Stimulated activated CD4-positive, alpha-beta T cell treated with anti-CD3 and anti-CD28 coated beads, Interleukin-1b, Interleukin-23, amount 100 ng/mL, for 4 hours (primary cell): ENCODE measurements at places on chromosomes 2 and 18.

GRCh38 chr2:121086450-121086849 is 198.6 kb downstream of the TFCP2L1 start:
- no peak for DNase-seq

- DNase-seq, result no peak
Measured at GRCh38 chr18:75003764-75004690, 204.9 kb downstream of the PTGR3 start.

DNA sequence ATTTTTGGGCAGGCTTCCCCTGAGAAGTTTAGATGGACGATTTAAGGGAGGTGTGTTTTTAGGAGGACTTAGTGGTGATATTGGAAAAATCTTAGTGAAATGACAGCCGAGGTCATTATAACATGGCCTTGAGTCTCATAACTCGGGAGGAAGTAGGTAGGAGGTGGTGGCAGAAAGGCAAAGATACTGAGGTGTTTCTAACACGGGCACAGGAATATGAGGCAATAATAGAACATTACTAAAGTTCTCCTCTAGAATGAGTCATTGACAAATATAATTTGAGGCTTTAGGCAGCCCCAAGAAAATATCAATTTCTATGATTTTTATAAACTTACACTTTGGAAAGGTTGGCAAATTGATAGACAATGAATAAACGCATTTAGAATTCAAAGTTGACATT is 146.1 kb upstream of the ZEB2 start:
- DNase-seq, result no peak

GRCh38 chr2:25275575-25275965 is 66.2 kb downstream of the DNMT3A start:
- no peak for DNase-seq

DNA sequence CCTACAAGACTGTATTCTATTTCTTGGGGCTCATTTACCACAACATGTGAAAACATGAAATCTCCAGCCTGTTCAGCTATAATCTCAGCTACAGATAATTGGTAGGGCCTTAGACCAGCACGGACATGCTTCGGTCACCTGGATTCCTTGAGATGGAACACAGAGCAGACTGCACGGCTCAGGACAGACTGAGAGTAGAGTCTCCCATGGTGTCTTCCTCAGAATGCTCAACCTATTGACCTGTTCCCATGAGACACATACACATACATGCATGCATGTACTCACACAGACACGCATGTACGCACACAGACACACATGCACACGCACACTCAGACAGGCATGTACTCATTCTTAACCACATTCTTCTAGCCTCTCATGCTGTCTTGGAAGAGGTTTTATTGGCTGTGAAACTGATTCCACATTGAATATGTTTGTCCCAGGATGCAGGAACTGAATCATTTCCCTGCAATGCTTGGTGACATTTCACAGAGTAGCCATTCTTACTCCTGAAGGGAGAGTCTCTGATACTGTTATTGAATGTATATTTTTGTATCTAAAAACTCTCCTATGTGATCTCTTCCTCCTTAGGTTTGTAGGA is 23.5 kb upstream of the BZW1 start:
- DNase-seq, result no peak

GRCh38 chr2:60447943-60448342 is 105.5 kb downstream of the BCL11A start:
- no peak for DNase-seq

- DNase-seq, result no peak
Measured at GRCh38 chr2:11250400-11251196, 93.8 kb downstream of the ROCK2 start.

DNA sequence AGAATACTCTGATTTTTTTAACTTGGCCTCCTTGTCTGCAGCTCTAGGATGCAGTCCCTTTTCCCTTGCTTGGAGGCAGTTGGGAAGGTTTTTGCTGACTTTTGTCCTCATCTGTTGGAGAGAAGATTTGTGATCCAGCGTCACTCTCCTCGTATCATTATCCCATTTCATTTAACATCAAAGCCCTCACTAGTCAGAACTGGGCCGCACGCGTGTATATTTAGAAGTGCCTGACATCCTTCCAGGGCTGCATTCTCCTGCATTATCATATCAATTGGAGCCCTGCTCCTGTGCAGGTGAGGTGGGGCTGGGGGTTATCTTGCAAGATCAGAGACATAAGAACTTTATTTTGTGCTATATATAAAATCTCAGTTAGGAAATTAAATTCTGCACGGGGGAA is 435.1 kb upstream of the HS6ST1 start:
- no peak for DNase-seq

DNA sequence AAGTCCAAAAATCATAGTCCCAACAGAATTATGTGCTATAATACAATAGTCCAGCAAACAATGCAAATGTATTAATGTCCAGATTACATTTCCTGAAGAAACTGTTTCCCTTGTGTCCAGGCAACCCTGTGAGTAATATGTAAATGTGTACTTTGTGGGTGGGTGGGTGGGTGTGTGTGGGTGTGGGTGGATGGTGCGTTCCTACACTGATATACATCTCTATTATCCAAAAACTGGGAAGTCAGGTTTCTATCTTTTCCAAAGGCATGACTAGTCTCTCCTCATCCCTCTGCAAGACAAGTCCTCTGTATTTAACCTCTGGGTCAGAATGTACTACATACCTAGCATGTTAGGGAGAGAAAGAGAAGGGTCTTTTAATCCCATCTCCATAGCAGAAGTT is 71.6 kb downstream of the LNPK start:
- DNase-seq, result no peak

GRCh38 chr2:3482363-3482821 is 36.9 kb downstream of the ADI1 start:
- DNase-seq, result no peak

GRCh38 chr2:163157411-163157810 is 318.8 kb upstream of the KCNH7 start:
- DNase-seq, result no peak

DNA sequence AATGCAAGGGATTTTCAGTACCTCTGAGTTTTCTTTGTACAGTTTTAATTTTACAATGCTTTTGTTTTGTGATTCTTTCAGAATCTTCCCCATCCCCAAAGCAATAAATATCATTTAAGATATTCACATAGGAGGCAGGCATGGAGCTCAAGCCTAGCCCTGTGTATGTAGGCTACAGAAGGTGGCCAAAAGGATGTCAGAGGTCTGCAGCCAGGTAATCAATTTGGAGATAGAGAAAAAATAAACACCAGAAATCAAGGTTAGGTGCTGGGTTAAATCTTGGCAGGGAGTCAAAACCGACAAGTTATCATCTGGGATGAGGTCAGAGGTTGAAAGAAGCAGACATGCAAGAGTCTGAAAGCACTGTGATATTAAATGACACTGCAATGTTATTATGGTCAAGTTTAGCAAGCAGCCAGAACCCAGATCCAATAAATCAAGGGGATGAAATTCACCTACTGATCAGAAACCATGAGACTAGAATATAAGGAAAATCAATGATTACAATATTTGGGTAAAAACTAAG is 45.1 kb upstream of the LRP1B start:
- DNase-seq, result no peak

DNA sequence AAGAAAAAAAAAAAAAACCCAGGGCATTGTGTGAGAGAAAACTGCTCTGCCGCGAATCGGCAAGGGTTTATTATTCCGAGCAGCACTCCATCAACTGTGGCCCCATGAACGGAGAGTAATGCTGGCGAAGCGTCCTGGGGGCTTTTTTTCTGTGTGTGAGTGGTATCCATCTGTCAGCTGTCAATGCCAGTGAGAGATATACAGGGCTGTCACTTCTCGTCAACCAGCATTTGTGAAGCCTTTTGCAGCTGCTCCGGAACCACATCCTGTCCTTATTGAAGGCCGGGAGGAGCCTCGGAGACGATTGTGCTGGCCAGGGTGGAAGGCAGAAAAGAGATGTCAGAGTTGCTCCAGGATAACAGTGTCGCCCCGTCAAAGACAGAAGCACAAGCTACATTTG is 356.9 kb upstream of the SMIM21 start:
- no peak for DNase-seq

DNA sequence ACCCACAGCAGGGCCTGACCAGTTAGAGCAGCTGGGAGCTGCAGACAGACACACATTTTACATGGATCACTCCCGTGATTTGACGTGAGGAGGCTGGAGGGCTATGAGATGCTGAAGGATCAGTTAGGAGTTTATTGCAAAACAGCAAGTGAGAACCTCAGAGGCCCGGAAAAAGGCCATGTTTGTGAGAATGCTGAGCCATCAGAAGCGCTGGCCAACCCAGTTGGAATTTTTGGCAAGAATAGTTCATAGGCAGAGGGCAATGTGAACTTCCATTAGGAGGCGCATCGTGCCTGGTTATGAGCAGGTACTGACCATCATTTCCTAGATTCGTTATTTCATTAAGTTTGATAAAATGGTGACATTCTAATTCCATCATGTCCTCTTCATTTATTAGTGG is 23.3 kb upstream of the LMAN1 start:
- DNase-seq, result no peak

DNA sequence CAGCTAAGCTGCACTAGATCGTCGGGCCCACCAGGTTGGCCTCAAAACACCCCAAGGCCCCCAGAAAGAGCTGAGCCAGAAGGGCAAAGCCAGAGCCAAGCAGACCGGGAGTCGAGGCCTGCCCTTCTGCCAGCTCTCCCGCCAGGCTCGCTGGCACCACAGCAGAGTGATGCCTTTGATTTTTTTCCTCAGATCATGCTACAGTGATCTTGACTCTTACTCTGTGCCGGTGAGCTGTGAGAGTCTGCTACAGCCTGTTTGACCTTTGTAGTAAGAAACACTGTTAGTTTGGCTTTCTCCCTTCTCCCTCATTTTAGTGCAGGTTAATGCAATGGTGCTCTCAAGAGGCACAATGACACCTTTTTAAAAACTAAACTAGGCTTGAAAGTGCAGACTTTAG is 97.8 kb downstream of the ESCO1 start:
- DNase-seq, result no peak

DNA sequence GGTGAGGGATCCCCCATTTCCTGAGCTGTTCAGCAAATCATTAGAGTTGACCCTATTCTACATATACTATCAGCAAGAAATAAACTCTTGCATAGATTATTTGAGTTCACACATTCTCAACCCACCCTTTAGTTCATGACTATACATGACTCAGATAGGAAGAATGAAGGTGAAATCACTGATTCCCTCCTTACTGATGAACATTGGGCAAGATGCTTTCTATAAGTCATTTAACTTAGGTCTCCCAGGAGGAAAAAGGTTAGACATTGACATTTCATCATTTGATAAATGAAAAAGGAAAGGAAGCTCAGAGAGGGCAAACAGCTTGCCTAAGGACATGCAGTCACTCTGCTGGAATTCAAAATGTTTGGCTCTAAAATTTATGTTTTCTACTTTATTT is 408.0 kb downstream of the TMEM182 start:
- no peak for DNase-seq

- no peak for DNase-seq
Measured at GRCh38 chr2:185127412-185127811, 529.1 kb downstream of the ZNF804A start.

DNA sequence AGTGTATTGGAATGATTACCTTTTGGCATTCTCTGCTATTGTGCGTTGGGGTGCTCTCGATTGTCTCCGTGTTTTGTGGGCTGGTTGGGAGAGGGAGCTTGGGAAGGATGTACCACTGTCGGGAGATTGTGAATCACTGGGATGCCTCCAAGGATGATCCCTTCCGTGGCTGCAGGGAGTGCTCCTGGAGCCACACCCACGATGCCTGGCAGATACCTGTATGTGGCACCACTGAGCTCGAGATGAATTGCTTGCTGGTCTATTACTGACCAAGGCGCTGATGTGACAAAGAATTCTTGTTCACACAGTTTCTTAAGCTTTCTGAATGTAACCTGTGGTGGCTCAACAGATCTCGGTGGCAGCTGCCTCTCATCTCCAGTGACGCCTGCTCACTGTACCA is 159.7 kb upstream of the LHCGR start:
- no peak for DNase-seq

- no peak for DNase-seq
Measured at GRCh38 chr2:119794237-119794636, 34.5 kb downstream of the PTPN4 start.

DNA sequence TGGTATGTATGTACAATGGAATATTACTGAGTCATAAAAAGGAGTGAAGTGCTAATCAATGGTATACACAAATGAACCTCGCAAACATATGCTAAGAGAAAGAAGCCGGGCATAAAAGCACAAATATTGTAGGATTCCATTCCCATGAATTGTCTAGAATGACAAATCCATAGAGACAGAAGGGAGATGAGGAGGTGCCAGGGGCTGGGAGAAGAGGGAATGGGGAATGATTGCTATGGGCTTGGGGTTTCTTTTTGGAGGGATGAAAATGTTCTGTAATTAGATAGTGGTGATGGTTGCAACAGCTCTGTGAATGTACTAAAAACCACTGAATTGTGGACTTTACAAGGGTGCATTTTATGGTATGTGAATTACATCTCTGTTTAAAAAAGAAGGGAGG is 73.5 kb downstream of the GLI2 start:
- DNase-seq, result no peak

DNA sequence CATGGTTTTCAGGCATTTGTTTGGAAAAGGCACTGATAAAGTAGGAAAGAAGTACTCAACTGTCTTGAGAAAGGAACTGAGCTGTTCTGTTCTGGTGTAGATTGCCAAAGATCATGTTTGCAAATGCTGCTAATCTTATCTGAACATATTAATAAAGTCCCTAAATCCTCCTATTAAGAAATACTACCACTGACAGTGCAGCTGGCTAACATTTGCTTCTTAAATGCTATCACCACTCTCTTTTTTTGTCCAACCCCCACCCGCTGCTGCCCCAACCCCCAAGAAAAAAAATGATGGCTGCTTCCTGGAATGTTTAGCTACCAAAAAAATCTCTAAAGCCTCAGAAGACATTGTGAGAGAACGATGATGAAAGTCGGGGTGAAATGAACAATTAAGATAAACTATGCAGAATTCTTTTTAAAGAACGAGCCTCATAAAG is 130.7 kb downstream of the CCBE1 start:
- DNase-seq, result no peak

GRCh38 chr2:109538546-109538945 is 75.2 kb downstream of the SEPTIN10 start:
- no peak for DNase-seq

DNA sequence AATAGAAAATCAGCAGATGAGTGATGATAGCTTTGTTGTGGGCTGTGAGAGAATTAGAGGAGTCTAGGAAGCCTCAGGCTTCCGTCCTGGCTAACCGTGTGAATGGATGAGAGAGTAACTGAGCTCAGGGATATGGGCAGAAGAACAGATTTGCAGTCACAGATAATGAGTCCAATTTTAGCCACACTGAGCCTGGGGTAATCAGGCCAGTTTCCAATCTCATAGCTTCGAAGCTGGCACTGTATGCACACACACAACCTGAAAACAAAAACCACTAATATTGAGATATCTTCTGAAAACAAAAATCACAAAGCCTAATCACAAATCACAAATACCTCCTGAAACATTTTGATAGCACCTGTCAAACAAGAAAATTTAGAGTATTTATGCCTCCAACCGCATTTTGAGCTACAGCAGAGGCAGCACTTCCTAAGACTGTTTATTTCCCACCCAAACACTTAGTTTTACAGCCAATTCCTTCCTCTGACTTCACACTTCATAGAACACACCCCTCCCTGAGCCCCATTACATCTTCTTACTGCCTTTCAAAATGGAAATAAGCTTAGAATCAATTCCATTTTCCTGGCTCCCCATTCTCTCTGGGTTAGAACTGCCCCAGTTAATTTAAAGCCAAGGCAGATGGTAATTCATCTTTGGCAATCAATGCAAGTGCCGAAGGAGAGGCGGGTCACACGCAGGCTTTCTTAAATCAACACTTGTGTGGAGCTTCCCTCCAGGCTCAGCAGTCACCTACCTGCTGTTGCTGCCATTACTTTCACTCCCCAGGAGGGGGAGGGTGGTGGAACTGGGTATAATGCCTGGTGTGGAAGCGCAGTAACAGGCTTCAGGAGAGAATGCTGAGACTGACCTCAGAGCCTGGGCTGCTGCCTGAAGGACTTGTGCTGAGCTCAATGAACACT is 18.9 kb downstream of the TTR start:
- DNase-seq, result no peak
